Suprapubic skin (tissue), 4 donors: ENCODE measurements at places on chromosomes 3 and 15. TPM values are rescaled to one million over a fixed set of nuclear protein-coding genes. Genes with fewer than 3 reads are reported as not detected.
A peak's percentile ranks its signal among the peaks of the same experiment; 100 is the strongest.

SPRED1 gene
- total RNA-seq: 13.1 TPM

CYP1A1 gene
- 1.4 TPM for total RNA-seq

KLF15 gene
- total RNA-seq: 10.8 TPM

SLC25A26 gene
- 13.3 TPM for total RNA-seq

RASGRF1 gene
- not detected for total RNA-seq

- no peak overlapping the region for H3K4me3 ChIP-seq
- no peaks in the 10 kb centered on the region for H3K4me1 ChIP-seq
- H3K27ac ChIP-seq: no peak overlapping the region
- DNase-seq: no peak
These were observed 44.2 kb downstream of the ZMAT3 start for GRCh38 chr3:179027326-179027900.

DNA sequence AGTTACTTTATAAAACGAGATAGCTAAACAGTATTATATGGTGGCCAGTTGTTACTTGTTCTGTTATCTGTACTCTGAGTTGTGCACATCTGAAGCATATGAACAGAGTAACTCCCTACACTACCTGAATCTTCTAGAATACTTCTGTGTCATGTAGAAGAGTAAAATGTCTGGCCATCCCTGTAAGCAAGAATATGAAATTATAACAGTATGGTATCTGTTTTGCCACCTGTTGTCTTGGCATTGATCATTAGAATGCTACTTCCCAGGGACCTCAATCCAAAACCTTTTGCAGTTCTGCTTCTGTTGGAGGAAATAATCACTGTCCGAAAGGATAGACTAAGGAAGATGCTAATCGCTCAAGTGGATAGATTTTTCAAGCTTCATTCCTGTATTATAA, 1.9 kb downstream of the TEX9 start:
- no peaks in the 10 kb centered on the region for H3K27me3 ChIP-seq
- H3K27ac ChIP-seq: no peak overlapping the region
- no peaks in the 10 kb centered on the region for H3K36me3 ChIP-seq
- H3K4me1 ChIP-seq: peaks cover 25% of the 10 kb centered on the region
- no peak overlapping the region for H3K4me3 ChIP-seq

DNA sequence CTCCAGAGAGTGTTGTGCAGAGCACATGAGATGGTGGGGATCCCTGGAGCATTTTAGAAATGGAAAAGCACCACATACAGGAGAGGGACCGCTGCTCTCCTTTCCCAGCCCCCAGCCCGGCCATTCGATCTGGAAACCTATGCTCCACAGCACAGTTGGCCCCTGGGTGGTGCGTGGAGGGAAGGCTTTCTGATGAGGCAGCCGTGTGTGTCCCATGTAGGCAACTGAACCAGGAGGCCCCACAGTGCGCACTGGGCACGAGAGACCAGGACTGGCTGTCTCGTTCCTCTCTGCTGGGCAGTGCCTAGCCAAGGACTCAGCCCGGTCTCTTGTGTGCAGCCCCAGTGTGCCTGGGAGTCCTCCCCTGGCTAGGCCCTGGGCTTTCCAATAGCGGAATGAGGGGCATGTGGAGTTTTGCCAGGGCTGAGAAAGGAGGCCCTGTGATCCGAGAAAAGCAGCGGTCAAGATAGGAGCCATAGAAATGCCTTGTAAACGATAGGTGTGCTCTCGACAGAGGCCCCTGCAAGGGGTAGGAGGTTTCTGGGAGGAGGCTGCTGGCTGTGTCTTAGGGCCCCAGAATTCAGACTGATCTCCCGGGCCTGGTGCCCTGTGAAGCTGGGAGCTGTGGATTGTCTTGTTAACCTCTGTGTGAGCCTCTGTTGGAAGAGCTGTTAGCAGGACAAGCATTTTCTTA, 39.0 kb downstream of the CHDH start:
- peak; percentile 63 for DNase-seq
- H3K4me3 ChIP-seq: no peak overlapping the region
- H3K36me3 ChIP-seq: no peaks in the 10 kb centered on the region

- no peak overlapping the region for H3K4me3 ChIP-seq
- no peaks in the 10 kb centered on the region for H3K36me3 ChIP-seq
- no peaks in the 10 kb centered on the region for H3K27me3 ChIP-seq
- DNase-seq: no peak
These were observed 387.2 kb downstream of the ROBO1 start for GRCh38 chr3:79380581-79380980.

DNA sequence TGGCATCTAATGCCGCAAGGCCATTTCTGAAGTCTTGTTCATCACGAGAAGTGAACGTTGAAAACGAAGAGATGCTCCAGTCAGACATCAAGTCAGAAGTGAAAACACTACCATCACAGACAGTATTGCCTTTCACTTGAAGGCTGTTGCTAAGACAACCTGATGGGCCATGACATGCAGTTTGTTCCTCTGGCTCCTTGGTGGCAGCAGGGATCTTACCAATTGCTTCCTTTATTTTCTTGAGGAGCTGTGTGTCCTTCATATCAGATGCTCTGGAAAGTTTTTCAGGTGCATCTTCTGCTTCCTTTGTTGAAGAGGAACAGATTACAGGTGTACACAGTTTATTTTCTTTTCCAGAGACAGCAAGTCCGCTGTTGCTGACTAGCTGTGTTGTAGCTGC, 30.7 kb upstream of the MYLK start:
- H3K27ac ChIP-seq: no peak overlapping the region
- H3K27me3 ChIP-seq: no peaks in the 10 kb centered on the region
- DNase-seq: no peak
- H3K4me1 ChIP-seq: no peaks in the 10 kb centered on the region
- peaks cover 17% of the 10 kb centered on the region for H3K36me3 ChIP-seq

- H3K36me3 ChIP-seq: no peaks in the 10 kb centered on the region
- H3K27ac ChIP-seq: no peak overlapping the region
- DNase-seq: no peak
- peaks cover 17% of the 10 kb centered on the region for H3K4me1 ChIP-seq
- H3K27me3 ChIP-seq: no peaks in the 10 kb centered on the region
- no peak overlapping the region for H3K4me3 ChIP-seq
These were observed 10.3 kb downstream of the ATP11B start for GRCh38 chr3:182803596-182803995.

GRCh38 chr3:107432013-107432515, 54.8 kb downstream of the CCDC54 start:
- H3K27me3 ChIP-seq: no peaks in the 10 kb centered on the region
- peaks cover 25% of the 10 kb centered on the region for H3K4me1 ChIP-seq
- no peaks in the 10 kb centered on the region for H3K36me3 ChIP-seq

DNA sequence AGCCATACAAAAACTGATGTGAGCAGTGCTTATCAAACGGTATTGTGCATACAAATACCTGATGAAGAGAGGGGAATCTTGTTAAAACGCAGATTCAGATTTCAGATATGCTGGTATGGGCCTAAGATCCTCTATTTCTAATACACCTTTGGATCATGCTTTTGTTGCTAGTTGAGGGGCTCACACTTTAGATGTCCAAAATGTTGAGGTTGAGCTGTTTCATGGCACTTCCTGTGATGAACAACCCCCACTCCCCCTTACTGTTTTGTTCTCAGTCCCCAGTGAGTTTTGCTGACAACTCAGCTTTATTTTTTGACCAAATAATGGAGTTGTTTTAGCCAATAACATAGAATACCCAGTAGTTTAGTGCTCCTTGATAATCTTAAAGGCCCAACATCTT, 53.2 kb downstream of the ROBO2 start:
- H3K27me3 ChIP-seq: no peaks in the 10 kb centered on the region
- DNase-seq: no peak
- H3K27ac ChIP-seq: no peak overlapping the region
- H3K4me1 ChIP-seq: no peaks in the 10 kb centered on the region
- H3K4me3 ChIP-seq: no peak overlapping the region

DNA sequence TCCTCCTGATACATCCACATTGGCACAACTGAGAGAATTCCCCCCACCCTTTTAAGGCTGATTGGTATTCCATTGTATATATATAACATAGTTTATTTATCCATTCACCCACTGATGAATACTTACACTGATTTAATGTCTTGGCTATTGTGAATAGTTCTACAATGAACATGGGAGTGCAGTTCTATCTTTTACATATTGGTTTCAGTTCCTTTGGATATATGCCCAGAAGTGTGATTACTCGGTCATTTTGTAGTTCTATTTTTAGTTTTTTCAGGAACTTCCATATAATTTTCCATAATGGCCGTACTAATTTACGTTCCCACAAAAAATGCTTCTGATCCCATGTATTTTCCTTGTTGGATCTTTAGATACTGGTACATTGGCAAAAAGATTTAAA, 135.3 kb downstream of the FMN1 start:
- no peak overlapping the region for H3K27ac ChIP-seq
- H3K4me1 ChIP-seq: peaks cover 3% of the 10 kb centered on the region
- H3K36me3 ChIP-seq: no peaks in the 10 kb centered on the region
- no peak overlapping the region for H3K4me3 ChIP-seq
- no peak for DNase-seq

DNA sequence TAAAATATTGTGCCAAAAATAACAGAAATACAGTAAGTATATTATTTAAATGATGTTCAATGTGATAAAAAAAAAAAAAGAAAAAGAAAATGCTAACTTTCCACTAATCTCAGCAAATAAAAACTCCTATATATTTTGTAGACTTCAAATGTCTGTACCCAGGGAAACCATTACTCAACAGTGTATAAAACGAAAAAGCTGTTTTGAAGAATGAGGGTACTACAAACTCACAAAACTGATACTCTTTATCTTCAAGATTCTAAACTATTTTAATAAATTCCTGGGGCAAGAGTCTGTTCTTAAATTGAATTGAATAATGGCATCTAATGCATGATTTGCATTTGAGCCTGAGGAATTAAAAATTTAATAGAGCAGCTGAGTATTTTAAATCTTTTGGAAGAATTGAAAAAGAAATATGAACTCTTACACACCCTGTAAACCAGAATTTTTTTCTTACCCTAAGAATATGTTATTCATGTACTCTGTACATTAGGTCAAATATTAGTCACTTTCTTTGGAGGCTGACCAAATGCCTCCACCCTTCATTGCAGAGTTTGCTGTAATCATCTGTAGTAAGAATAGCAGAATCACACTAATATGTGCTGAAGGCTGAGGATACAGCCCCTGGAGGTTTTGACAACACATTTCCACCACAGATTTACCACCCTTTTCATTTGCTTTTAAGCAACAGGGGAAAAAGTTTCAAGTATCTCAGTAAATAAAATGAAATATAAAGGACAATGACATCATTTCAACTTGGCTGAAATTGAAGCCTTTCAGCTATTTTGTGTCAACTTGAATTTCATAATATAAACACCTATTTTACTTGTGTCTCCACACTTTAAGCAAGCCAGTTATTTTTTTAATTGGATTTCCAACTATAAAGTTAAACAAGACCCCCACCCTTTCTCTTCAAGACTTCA, 79.7 kb downstream of the FBN1 start:
- no peaks in the 10 kb centered on the region for H3K27me3 ChIP-seq
- no peaks in the 10 kb centered on the region for H3K36me3 ChIP-seq
- no peak overlapping the region for H3K4me3 ChIP-seq
- peaks cover 16% of the 10 kb centered on the region for H3K4me1 ChIP-seq
- DNase-seq: no peak
- no peak overlapping the region for H3K27ac ChIP-seq
